ENCODE measurements at places on chromosomes 2 and 18.

DNA sequence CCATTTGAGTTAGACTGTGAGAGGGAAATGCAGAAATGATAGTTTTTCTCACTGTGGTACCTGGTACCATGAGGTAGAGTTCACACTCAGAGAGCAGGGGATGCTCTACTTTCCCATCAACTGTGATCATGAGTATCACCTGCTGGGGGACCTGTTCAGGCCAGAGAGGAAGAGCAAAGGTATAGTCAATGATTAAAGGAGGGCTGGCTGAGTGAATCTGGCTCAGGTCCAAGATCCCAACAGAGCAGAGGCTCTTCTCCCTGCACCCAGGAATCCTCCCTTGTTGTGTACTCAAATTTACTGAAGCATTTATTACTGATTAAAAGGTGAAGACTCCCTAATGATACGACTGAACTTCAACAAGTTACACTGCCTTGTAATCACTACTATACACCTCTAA lies 104.6 kb upstream of the CHRNA1 start:
- no peak for DNase-seq

GRCh38 chr2:142791335-142791734 lies 86.1 kb upstream of the KYNU start:
- DNase-seq: no peak

GRCh38 chr2:27797841-27798240 lies 26.3 kb downstream of the MRPL33 start:
- no peak for DNase-seq

DNA sequence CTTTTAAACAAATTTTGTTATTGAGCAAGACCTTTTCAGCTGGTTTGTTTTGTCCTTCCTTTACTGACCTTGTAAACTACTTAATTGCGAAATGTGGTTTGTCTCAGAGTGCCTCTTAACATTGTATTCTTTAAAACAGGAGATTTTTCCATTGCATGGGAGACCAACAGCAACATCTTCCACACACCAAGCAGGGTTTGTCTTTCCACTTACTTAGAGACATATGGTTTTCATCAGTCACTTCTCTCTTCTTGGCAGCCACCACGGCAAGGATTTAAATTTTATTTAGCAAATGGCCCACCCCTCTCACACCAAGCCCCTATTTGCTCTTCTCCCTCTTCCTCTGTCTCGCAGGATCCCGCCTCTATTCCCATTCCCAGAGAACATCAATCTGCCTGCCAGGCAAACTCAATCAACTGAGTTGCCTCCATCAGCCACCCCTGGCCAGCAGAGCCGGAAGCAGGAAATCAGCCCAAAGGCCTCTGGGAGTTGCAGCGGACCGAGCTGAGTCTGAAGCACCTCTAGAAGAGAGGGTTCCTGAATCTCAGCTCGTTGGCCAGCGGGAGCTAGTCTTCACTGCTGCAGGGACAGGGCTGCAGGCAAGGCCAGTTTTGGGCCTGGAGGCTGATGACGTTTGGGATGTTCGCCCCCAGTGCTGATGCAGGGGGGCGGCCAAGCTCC lies 11.3 kb upstream of the CIB4 start:
- DNase-seq: no peak

DNA sequence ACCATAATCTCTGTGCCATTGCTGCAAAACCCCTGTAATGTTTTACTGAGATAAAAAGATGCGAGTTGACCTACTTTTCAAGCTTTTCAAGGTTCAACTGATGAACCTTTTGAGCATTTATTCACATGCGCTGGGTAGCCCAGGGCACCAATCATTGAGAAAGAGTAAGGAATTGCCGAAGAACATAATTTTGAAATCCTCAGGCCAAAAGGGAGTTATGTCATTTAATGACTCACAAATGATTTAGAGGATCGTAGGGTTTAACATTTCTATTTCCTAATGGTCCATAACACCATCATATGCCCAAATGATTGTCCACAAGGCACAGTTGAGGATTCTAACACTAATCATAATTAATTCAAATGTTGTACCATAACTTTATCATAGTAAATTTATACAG lies 20.2 kb upstream of the DLX1 start:
- DNase-seq: no peak

DNA sequence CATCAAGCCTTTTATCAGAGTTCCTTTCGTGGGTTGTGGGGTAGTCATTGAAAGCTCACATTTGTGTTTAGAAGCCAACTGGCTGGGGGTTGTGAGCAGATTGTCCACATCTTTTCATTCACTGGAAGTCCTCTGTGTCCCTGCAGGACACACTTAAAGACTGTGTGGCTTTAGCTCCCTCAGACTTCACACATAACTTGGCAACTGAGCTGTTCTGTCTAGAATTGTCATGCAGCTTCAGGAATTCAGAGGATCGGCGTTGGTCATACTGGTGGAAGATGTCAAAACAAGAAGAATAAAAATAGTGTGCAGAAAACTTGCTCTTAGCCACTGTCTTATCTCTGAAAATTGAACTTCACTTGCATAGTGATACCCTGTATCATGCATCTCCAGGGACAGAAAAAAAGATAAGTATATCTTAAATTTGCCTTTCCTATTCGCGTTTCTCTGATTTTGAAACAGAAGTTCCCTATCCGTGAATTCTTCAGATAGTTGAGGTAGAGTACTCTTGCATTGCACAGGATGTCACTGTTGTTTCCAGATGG lies 49.6 kb downstream of the TRAPPC12 start:
- no peak for DNase-seq

DNA sequence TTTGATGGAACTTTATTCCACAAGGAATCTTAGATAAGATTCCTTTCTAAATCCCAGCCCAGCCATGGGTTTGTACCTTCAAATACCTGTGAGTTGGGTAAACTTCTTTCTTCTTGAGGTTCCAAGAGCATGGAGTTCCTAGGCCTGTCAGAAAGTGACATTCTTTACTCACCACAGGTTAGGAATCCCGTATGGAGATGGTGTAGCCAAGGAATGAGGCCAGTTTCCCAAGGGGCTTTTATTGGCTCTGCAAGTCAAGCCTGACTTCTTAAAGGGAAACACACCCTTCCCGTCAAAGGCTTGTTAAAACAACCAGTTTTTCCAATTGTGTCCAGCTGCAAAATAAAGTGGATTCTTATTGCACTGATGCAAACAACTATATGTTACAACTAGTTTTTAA lies 45.8 kb downstream of the STK17B start:
- no peak for DNase-seq

GRCh38 chr18:49055754-49056172 lies 105.0 kb upstream of the SMAD7 start:
- DNase-seq: no peak

DNA sequence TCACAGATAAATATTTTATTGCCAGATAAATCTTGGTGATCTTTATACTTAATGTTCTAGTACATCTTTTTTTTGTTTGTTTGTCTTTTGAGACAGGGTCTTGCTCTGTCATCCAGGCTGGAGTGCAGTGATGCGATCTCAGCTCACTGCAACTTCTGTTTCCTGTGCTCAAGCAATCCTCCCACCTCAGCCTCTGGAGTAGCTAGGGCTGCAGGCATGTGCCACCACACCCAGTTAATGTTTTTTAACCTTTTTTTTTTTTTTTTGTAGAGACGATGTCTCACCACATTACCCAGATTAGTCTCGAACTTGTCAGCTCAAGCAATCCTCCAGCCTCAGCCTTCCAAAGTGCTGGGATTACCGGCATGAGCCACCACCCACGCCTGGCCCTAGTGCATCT lies 9.1 kb upstream of the C1GALT1C1L start:
- DNase-seq: no peak

GRCh38 chr2:61175036-61175435 lies 13.0 kb downstream of the C2orf74 start:
- no peak for DNase-seq

DNA sequence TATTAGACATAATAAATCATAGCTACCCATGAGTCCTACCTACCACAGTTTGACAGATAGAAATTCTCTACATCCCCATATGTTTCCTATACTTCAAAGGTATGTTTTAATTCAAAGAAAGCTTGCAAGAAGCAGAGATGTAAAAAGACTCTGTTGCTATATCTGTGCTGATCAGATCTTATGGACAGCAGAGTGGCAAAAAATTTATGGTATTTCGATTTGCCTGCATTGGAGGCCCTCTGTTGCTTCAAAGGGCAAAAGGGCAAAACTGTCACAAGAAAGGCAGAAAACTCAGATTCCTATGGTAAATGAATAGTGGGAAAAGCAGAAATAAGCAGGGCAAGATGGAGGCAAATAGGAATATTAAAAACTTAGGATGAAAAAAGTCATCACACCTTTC lies 447.8 kb upstream of the SPHKAP start:
- DNase-seq: no peak

GRCh38 chr2:239502430-239503186 lies 101.8 kb upstream of the HDAC4 start:
- no peak for DNase-seq

- DNase-seq: no peak
These were observed 23.9 kb downstream of the RFX8 start for GRCh38 chr2:101450965-101451364.
